ENCODE measurements at places on chromosomes 6 and 20.

DNA sequence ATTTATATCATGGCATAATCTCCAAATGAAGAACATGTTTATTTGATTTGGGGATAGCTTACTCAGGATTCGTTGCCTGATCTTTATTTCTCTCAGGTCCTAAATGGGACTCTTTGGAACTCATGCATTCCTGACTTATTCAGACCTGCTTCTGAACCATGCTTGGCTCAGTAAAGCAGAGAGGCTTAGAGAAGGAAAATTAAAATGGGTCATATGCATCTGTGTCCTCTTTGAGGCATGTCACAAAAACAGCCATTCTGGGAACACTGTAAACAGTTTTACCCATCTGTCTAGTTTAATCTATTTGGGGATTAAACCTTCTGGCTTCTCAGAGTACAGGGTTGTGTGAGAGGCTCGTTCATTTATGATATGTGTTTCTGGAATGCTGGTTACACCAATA lies 1017.3 kb downstream of the KIF16B start:
- no peak for DNase-seq

DNA sequence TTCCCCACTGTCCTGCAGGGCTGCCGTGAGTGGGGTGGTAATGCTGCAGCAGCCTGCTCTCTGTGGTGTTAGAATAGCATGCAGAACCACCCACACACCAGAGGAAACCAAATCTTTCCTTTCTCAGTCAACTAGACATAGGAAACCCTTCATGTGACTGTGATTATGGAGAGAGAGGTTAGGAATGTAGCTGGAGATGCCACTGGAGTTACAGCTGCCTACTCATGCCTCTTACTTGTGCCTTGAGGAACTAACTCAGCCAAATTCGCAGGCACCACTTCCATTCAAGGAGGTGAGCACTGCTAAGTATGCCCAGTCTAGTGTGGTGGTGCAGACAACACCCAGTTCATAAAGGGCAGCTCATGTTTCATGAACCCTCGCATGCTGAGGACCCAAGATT lies 27.4 kb downstream of the MUC22 start:
- DNase-seq: no peak

DNA sequence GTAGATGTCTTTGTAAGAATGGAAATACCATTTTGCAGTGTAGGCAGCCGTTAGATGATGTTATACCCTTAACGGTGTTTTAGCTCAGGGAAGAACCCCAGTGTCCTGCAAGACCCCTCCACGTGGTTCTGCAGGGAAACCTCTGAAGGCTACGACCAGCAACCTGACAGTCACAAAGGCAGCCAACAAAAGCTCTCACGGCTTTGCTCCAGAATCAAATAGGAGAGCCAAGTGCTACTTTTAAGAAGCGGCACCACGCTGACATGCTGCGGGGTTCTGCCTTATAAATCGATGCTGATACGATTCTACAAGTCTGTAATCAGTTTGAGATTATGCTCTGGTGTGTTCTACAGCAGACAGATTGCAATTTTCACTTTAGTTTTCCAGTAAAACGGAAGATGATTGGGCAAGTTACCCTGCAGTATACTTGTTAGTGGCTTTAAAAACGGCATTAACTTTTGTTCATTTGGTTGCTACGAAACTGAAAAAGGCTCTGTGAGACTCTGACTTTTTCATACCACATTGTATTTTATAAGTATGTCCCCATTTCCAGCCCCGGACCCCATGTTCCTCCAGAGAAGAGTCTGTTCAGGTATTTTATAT lies 312.9 kb downstream of the SAMD5 start:
- no peak for DNase-seq

GRCh38 chr6:21961226-21961625 lies 335.6 kb downstream of the PRL start:
- DNase-seq: no peak

DNA sequence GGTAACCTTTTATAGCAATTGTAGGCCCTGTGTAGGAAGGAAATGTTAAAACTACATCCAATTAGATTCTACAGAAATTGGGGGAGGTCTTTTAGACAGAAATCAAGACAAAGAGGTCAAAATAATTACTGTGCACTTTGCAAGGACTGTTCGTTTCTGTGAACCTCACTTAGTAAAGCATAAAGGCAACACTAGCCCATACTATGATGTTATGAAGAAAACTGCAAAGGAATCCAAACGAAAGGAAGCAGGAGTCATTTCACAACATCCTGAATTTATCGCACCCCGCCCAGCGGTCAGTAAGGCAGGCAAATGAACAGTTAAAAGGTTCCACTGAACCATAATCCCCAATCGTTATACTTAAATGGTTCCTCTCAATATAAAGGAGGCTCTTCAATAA lies 429.5 kb upstream of the ARID1B start:
- no peak for DNase-seq

DNA sequence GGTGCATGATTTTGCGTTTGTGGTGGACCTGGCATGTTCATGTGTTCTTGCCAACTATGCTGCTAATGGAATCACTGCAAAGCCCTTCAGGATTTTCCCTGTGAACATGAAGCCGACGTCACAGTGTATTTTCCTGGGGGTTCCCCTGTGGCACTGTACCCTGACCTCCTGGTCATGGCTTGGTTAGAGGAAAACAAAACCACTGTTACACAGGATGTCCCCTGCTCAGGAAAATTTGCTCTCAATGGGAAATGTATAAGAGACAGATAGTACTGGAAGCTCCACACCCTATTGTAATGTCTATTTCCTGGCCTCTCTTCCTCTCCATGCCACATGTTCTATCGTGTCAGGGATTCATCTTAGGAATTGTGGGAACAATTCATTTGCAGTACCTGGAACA lies 19.7 kb downstream of the TSHZ2 start:
- no peak for DNase-seq

DNA sequence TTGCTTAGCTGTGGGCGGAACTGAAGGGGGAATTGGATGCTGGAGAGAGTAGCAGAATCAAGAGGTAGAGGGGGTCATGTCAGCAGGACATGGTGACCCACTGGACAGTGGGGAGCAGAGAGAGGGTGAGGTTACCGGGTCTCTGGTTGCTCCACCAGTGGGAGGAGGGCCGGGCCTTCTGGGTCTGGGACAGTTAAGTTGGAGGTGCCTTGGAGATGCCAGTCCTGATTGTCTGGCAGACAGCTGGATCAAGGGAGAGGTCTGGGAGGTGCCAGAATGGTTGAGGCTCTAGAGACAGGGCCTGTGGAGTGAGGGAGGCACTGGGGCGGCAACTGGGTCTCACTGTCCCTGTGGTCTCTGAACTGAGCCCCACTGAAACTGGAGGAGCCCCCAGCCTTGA lies 24.6 kb downstream of the MANBAL start:
- no peak for DNase-seq

GRCh38 chr20:8153281-8153908 lies 21.3 kb downstream of the PLCB1 start:
- no peak for DNase-seq

DNA sequence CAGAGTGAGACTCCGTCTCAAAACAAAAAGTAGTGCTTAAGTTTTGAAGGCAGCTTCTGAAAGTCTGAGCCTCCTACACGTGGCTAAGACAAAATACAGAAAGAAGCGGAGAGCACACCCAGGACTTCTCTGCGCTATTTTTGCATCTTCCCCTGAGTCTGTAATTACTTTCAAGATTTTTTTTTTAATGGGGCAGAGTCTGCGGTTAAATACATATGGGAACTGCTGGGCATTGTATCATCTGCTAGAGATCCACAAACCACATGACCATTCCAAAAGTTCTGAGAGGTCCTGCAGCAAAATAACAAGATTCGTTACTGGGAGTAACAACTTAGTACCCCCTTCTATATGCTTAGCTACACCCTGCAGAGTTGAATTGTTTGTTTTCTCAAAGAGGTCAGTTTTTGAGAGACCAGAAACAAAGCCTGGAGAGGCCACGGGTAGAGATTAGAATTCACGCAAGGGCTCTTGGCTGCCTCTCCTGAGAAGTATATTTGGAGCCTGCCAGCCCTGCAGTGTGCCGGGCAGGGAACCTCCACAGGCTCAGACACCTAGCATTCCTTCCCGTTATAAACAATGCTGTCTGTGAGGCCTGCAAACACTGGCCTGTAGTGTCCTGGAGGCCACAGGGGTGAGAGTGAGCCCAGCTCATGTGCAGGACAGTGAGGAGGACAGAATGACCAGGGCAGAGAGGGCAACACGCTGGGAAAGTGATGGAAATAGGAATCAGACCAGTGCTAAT lies 48.2 kb upstream of the FAM50B start:
- no peak for DNase-seq

DNA sequence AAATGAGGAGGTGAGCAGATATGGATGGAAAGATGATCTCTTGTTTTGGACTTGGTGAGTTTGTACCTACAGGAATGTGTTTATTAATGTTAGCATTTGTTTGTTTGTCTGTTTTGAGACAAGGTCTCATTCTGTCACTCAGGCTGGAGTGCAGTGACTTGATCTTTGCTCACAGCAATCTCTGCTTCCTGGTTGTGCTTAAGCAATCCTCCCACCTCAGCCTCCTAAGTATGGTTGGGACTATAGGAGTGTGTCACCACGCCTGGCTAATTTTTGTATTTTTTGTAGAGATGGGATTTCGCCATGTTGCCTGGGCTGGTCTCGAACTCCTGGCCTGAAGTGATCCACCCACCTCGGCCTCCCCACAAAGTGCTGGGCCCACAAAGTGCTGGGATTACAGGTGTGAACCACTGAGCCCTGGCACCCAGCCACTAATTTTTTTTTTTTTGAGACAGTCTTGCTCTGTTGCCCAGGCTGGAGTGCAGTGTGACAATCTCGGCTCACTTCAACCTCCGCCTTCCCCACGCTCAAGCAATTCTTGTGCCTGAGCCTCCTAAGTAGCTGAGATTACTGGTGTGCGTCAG lies 7.1 kb downstream of the CASP8AP2 start:
- no peak for DNase-seq

DNA sequence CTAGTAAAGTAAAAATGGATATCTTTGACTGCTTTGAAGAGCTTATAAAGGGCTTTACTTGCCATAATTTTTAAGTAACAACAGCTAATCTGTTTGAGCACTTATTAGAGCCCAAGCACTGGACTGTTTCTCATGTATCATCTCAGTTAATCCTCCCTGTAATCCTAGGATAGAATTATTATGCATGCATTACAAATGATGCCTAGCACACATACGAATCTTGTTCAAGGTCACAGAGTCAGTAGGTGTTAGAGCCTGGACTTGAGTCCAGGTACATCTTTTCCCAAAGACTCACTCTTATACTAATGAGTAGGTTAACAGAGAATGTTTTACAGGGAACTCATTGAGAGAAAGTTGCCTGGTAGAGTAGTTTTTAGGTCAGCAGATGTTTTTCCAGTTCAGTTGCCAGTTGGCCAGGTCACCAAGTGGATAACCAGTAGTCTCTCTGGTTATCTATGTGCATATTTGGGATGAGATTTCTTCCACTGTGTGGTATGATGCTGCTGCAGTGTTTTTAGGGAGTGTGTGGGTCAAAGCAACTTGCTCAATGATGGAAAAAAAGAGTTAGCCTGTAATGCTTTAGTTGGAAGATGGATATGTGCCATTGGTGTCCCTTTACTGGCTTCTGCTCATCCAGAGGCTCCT lies 32.3 kb upstream of the LAMA4 start:
- DNase-seq: no peak

GRCh38 chr20:1415667-1416468 lies 23.0 kb upstream of the FKBP1A start:
- no peak for DNase-seq

GRCh38 chr20:44390280-44390679 lies 34.8 kb downstream of the HNF4A start:
- DNase-seq: no peak

DNA sequence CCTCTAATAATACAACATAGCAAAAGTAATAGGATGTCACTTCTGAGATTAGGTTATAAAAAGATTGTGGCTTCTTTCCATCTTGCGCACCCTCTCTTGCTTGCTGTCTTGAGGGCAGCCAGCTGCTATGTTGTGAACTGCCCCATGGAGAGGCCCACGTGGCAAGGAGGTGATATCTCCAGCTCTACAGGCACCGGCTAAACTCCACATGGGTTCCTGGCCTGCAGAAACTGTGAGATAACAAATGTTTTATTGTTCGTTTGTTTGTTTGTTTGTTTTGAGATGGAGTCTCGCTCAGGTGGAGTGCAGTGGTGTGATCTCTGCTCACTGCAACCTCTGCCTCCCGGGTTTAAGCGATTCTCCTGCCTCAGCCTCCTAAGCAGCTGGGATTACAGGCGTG lies 38.0 kb downstream of the CD40 start:
- no peak for DNase-seq

- DNase-seq: no peak
Observed at GRCh38 chr20:9660236-9660868, 146.0 kb downstream of the LAMP5 start.

GRCh38 chr6:137095651-137096238 lies 51.0 kb upstream of the IL20RA start:
- no peak for DNase-seq

GRCh38 chr20:8862092-8862491 lies 206.8 kb upstream of the PLCB4 start:
- no peak for DNase-seq

All from substantia nigra (tissue), 51 donors.